ENCODE measurements at places on chromosomes 11 and 22.
A peak's percentile ranks its signal among the peaks of the same experiment; 100 is the strongest.

- peak; percentile 89 for DNase-seq
These were observed 529.5 kb downstream of the SOX6 start for GRCh38 chr11:15826826-15827225.

- DNase-seq, result no peak
These were observed 142.4 kb downstream of the DSCAML1 start for GRCh38 chr11:117654281-117655255.

DNA sequence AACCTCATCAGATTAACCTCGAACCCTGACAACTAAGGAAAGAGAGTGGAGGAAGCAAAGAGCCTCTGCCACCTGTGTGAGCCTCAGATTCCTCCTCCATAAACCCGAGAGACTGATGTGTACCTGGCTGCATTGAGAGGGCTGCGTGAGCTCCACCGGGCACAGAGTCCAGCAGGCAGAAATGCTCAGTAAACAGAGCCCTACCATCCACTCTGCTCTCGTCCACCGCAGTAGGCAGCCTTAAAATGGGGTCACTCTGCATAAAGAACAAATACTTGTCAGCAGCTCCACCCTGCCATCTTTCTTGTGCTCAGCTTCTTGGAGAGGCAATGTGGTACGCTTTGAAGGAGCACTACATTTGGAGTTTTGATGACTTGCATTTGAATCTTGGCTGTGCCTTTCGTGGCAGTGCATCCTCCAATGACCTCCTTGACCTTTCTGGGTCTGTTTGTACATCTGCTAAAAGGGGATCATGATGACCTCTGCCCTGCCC, 43.0 kb upstream of the CD5 start:
- no peak for DNase-seq

DNA sequence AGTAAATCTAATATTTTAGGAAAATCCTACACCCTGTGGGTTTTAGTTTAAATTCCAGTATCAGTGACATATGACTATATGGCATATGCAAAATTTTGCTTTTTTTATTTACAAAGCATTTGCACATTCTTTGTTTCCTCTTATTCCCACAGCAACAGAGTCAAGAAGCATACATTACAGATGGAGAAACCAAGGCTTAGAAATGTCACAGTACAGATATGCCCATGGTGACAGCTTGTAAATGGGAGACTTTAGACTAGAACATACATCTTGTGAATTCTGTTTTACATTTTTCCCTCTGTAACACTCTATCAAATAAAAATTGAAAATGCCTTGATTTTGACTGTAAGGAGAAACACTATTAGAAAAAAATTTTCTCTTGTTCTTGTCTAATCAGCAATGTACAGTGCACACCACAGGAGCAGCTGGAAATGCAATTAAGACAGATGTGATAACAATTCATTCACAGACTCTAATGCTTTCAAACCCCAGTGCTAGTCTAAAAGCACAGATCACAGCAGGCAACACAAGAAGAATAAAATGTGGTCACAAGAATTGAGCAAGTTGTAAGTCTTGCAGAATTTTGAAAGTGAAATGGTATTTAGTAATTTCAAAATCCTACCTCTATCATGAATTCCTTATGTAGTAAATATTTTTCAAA, 375.9 kb downstream of the LUZP2 start:
- no peak for DNase-seq

GRCh38 chr11:7639643-7640025, 33.7 kb downstream of the CYB5R2 start:
- no peak for DNase-seq

GRCh38 chr11:71130106-71130505, 122.3 kb downstream of the SHANK2 start:
- DNase-seq, result no peak

- no peak for DNase-seq
These were observed 84.8 kb downstream of the ADAMTS15 start for GRCh38 chr11:130533113-130533798.

DNA sequence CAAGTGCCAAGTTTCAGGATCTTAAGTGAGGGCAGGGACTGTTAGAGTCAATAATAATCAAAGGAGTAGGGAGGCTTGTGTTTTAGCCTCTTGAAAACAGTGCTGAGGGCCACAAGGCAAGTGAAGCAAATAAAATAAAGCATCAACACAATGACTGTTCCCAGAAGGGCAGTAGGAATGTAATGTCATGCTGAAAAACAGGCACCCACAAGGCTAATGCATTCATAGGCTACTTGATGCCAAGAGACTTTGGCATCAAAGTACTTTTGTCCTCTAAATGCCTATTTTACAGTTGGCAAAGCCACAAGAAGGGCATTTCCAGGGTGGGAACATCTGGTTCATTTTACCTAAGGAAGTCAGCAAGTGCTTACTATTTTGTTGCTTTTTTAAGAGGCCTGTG, 22.9 kb downstream of the RAB39A start:
- no peak for DNase-seq

DNA sequence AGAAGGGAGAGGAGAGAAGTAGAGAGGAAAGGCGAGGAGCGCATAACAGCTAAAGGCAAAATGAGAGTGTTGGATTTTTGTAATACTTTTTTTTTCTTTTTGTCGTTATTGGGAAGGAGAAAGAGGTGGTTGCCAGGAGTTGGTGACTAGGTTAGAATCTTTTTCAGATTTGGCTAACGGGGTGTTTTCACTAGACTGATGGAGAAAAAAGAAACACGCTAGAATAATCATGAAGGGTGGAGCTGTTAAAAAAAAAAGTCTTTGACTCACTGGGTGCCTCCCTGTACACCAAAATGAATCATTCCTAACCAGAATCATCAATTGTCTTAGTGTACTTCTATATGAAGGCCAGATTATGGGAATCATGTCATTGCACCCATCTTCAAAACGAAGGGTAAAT, 12.7 kb downstream of the BLID start:
- DNase-seq, result no peak

DNA sequence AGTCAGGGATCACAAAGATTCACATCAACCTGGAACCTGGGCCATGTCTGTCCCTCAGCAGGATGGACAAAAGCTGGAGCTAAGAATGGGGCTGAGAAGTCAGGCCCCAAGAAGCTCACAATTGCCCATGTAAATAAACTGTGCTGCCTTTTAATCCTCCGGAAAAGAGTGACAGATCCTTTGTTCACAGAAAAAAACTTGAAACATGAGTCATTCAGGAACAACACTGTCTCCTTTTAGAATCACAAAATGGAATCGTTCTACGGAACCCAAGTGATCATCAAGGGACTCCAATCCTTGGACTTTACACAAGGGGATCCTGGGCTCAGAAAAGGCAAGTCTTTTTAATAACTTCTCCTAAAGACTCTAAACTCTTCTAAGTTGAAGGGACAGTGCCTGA, 36.1 kb downstream of the RELT start:
- no peak for DNase-seq

- no peak for DNase-seq
These were observed 48.9 kb downstream of the FAR1 start for GRCh38 chr11:13717331-13717730.

- DNase-seq, result no peak
These were observed 476.3 kb upstream of the CADM1 start for GRCh38 chr11:115980337-115981103.

- DNase-seq, result no peak
These were observed 40.5 kb downstream of the IL18BP start for GRCh38 chr11:72039031-72039855.

- DNase-seq, result no peak
These were observed 34.0 kb upstream of the CARS1 start for GRCh38 chr11:3091081-3091845.

- no peak for DNase-seq
These were observed at the start of gene OVCH2 for GRCh38 chr11:7706377-7706776. Gene OVCH2, minus strand, starts transcription at chr11:7706477. Its CDS starts 83 bp downstream, at chr11:7706394.

GRCh38 chr22:48704335-48704734, 1123.3 kb downstream of the BRD1 start:
- DNase-seq, result no peak

DNA sequence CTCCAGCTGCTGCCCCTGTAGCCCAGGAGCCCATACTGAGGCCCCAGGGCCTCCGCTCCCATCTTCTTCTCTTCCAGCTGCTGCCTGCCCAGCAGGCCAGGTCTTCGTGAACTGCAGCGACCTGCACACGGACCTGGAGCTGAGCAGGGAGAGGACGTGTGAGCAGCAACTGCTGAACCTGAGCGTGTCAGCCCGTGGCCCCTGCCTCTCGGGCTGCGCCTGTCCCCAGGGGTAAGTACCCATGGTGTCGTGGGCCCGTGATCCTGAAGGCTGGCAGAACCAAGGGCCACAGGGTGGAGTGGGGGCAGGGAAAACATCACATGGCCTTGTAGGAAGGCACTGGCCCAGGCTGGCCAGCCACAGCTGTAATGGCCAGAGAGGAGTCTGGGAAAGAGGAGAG, 31.2 kb downstream of the OTOG start:
- no peak for DNase-seq

DNA sequence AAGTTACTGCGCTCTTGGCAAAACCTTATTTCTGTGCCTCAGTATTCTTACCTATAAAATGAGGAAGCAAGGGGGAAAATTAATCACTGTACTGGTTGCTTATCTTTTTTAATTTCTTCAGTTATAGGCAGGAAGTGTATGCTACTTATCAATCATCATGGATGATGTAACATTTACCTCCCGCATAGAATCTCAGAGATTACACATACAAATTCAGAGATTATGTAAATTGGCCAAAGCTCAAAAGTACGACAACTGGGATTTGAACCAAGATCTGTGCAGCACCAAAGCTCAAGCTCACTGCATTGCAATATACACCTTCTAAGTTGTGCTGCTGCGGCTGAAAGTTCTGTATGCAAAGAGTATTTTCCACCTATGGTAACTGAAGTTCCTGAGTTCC, 83.0 kb downstream of the PDHX start:
- DNase-seq, result no peak

- no peak for DNase-seq
These were observed 478.2 kb downstream of the BUD13 start for GRCh38 chr11:116294630-116295029.

DNA sequence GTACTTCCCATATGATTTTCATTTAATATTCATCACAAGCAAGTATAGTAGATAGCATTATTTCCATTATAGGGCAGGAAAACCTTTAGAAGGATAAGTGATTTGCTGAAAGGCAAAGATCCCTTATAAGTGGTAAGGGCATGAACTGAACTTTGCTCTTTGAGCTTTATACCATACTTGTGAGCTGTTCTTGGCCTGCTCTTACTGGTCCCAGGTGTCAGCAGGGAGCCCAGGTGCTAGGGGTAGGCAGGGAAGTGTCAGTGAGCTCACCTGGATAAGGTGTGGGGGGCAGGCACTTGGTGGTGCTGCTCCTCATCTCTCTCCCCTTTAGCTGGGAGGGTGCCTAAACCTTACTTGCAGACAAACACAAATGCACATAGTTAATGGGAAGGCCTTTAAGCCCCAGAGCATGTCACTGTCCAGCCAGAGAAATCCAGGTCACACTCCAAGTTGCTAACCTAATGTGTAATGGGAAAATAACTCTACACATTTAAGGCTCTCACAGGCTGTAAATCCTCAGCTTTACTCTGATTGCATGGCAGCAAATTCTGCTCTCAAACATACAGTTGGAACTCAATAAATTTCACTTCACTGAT, 114.4 kb downstream of the PLEKHA7 start:
- DNase-seq, result no peak

DNA sequence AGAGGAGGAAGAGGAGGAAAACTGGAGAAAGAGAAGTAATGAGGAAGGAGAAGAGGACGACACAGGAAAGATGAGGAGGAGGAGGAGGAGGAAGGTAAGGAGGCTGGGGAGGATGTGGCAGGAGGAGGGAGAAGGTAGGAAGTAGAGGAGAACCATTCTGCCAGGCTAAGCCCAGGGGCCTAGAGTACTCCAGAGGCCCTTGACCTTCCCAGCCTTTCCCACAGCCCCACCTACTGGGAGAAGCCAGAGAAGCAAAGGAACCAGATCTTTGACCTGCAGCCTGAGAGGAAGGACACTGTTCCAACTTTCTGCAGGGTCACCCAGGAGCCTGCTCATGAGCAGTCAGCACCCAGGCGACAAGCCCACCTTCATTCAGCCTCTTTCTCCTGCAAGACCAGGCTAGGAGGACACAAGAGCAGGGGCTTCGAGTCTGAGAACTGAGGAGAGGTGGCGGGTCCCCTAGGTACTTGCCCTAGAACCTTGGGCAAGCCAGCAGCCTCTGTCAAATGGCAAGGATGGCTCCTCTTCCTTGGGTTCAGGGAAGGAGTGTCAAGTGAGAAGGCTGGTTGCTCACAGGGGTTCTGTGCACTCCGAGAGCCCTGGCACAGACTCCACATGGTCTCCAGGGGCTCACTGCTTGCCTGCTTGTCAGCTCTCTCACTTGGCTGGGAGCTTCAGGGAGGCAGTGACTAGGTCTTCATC, 27.9 kb upstream of the OAF start:
- peak; percentile 63 for DNase-seq

GRCh38 chr11:13311570-13311969, 34.0 kb downstream of the BMAL1 start:
- no peak for DNase-seq

DNA sequence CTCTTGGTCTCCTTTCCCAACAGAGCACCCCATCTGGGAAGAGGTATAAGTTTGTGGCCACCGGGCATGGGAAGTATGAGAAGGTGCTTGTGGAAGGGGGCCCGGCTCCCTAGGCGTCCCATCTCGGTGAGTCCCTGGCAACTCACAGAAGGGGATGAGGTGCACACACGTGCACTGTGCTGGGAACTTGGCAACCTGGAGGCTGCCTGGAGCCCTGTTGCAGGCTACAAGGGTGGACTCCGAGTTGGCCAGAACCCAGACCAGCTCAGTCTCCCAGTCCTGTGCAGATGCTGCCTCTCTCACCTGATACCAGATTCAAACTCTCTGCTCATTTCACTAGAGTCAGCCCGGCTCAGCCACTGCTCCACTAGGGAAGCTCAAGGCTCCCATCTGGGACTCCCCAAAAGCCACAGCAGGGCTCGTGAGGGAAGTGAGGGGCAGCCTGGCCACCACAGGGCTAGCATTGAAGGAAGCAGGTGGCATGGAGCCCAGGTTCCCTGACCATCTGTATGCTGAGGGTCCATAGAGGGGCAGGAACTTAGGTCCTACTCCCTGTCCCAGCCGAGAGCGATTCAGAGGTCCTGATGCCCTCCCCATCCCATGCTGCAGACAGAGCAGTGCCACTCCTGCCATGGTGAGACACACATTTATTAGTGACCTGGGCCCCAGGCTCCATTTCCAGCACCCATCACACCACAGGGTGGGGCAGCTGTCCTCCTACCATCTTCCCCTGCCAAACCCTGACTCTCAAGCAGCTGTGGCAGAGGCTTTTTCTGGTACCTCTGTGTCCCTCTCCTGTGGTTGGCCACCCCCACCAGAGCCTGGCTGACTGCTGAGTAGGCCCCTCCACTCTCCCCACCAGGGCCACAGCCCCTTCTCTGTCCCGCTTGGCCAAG, 4.0 kb downstream of the PRR33 start:
- DNase-seq, result no peak

DNA sequence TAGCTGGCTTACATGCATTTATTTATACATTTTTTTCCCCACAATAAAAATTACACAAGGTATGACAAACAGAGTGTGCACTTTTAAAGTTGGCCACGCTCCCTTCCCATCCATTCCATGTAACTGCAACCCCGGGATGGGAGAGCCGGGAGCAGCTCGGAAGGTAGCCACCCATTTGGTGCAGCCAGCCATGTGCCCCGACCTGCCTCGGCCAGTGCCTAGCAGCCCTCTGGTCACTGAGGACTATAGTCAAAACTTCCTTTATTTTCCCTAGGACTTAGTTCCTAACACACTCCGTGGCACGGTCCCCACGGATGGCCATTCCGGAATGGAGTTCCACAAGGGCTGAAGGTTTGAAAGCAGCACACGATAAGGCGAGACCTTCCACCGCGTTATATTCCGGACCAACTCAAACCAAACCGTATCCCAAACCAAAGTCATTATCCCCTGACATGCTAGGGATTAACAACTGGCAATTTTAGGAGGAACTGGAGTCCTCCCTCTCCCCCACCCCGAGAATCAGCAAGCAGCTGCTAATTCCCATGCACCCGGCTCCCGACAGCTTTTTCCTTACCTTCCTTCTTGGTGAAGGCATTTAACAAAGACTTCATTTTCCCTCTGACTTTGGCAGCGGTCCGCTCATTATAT, 426.4 kb downstream of the SHANK2 start:
- DNase-seq, result no peak

Data from glutamatergic neuron (in vitro differentiated cells).